ENCODE measurements at places on chromosomes 7 and 10.
A peak's percentile ranks its signal among the peaks of the same experiment; 100 is the strongest.

- DNase-seq = peak; percentile 93
Measured at GRCh38 chr10:91617072-91617609, 15.7 kb downstream of the PPP1R3C start.

DNA sequence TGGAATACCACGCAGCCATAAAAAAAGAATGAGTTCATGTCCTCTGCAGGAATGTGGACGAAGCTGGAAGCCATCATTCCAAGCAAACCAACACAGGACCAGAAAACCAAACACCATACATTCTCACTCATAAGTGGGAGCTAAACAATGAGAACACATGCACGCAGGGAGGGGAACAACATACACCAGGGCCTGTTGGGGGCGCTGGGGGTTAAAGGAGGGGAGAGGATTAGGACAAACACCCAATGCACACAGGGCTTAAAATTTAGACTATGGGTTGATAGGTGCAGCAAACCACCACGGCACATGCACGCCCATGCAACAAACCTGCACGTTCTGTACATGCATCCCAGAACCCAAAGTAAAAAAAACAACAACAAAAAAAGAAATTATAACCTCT, 23.3 kb downstream of the RNF133 start:
- no peak for DNase-seq

DNA sequence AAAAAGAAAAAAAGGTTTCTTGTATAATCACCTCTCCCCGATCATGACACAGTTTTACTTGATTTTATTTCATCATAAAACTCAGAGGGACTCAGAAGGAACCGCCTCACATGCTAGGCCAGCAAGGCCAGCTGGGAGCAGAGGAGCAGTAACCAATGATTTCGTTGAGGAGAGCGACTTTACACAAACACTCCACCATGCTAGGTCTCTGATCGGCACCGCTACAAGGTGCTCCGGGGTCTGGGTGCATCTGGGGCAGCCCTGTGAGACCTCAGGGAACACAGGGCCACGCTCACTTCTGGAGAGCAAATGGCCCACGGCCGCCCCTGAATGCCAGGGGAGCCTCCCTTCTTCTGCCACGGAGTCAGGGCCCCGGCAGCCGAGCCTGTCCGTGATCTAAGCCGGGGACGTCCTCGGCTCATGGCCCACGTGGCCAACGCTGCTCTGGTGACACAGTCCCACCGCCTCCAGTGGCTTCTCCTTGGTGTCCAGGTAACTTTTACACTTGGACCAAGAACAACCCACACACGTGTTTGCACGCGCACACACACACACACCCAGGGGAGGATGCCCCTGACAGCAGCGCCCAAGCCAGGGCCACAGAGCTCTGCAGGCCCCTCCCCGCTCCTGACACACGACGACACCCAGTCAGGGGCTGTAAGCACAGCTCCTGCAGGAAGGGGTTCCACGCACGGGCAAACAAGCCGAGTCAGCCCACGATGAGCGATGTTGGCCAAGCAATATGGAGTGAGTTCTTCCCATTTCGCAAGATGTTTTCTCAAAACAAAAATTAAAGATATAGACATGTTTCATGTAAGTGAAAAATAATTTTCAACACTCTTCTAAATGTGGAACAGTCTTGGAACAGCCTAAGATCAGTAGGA, 332.3 kb downstream of the DNAJB6 start:
- no peak for DNase-seq

GRCh38 chr7:131312838-131313237, 14.8 kb upstream of the MKLN1 start:
- no peak for DNase-seq

DNA sequence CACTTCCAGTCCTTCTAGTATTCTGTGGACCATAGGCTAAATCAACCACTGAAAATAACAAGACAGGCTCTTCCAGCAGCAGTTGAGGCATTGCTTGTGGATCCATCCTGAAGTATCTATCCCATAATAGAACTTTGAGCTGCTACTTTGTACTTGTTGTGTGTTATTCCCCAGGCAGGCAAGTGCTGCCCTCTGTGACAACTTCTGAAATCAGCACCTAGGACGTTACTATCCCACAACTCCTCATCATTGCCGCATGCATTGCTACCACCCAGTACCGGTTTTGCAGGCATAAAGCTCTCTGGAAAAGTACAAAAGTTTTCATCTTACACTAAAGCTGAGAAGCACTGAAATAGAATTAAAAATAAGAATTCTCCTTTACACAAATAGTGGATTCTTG, 145.3 kb downstream of the HTR7 start:
- DNase-seq = no peak

- DNase-seq = no peak
Measured at GRCh38 chr10:43458227-43458626, 21.3 kb downstream of the ZNF487 start.

DNA sequence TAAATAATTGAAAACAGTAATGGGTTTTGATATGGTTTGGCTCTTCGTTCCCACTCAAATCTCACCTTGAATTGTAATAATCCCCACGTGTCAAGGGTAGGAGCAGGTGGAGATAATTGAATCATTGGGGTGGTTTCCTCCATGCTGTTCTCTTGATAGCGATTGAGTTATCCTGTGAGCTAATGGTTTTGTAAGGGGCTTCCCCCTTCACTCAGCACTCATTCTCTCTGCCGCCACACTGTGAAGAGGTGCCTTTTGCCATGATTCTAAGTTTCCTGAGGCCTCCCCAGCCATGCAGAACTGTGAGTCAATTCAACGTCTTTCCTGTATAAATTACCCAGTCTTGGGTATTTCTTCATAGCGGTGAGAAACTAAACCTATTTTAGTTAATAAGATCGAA, 551.7 kb upstream of the POT1 start:
- no peak for DNase-seq

GRCh38 chr7:4460597-4460996, 221.5 kb upstream of the FOXK1 start:
- DNase-seq = no peak

GRCh38 chr7:88071994-88072714, 138.1 kb downstream of the ADAM22 start:
- DNase-seq = no peak

DNA sequence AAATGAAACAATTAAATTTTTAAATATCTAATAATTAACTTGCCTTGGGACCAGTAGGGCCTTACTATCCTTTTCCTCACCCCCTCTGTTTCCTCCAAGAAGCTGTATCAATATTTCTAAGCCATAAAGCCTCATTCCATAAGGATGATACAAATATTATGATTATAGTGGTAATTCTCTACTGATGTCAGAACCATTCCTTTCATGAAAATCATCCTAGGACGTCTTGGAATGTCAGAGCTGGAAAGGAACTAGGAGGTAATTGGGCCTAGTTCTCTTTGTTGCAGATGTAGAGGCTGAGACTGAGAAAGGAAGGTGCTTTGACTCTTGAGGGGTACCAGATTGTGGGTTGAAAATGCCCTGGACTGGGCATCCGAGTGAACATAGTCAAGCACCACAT, 766.7 kb upstream of the GHITM start:
- DNase-seq = peak; percentile 4

GRCh38 chr7:42395607-42396006, 158.6 kb upstream of the GLI3 start:
- no peak for DNase-seq

DNA sequence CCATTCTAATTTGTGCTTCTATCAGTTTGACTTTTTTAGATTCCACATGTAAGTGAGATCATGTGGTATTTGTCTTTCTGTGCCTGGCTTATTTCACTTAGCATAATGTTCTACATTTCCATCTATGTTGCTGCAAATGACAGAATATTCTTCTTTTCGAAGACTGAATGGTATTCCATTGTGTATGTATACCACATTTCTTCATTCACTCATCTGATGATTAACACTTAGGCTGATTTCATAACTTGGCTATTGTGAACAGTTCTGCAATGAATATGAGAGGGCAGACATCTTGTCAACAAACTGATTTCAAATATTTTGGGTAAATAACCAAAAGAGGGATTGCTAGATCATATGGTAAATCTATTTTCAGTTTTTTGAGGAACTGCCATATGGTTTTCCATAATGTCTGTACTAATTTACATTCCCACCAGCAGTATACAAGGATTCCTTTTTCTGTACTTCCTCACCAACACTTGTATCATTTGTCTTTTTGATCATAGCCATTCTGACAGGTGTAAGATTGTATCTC, 52.9 kb downstream of the ZNF22 start:
- DNase-seq = no peak

DNA sequence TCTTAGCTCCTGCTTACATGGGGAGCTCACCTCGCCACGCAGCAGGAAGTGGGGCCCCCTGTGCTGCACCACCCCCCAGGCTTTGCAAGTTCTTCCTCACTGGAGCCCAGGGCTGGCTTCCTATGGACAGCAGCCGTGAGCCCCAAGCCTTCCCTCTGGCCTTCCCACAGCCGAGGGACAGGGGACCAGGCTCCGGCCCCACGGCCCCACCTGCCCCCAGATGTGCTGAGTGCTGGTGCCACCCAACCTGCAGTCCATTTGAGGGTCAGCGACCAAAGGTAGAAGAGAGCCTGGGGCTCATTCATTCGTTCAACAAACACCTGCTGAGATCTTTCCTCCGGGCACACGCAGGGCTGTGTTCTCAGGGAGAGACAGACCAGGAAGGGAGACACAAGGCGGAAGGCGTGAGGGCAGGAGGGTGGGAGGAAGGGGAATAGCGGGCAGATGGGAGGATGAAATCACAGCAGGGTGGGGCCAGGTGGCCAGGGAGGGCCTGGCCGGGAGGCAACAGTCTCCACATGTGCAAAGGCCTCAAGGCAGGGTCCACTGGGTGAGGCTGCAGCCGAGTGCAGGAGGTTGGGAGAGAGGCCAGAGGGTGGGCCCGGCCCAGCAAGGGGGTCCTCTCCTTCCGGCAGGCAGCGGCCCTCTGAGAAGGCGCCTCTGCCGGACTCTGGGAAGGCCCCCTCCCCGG, 100.1 kb downstream of the FOXL3 start:
- no peak for DNase-seq

DNA sequence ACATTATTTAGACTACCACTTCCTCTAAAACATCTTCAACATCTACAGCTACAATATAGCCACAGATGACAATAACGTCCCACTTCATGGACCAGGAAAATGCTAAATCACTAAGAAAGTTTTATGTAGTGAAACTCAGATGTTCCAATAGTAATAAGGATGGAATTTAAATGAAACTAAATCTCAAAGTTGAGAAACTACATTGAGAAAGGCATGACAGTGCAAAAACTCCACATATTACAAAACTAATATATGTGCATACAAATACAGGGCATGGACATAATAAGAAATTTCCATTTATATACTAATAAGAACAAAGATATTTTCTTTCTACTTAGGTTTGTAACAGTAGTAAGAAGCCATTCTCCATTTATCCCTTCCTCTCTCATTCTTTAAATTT, 31.1 kb downstream of the POT1 start:
- no peak for DNase-seq

- peak; percentile 29 for DNase-seq
Measured at GRCh38 chr7:99740573-99741440, 5.8 kb upstream of the CYP3A7 start.

DNA sequence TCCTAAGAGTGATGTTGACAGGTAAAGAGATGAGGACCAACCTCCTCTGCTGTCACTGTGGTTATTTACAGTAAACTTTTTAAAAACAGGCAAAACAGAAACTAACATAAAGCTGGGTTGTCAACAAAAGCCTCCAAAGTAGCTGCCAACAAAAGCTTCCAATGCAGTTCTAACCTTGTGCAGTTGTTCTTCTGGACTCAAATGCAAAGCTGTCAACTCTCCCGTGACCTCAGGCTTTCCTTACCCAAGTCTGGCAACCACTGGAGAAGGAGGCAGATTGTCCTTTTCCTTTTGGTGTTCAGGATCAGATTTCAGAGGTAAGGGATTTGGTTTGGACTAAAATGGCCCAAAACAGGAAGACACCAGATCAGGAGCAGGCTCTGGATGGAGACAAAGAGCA, 63.1 kb downstream of the DLG5 start:
- DNase-seq = peak; percentile 19

GRCh38 chr7:75771224-75771623, 787 bp downstream of the CCL26 start:
- DNase-seq = peak; percentile 52

DNA sequence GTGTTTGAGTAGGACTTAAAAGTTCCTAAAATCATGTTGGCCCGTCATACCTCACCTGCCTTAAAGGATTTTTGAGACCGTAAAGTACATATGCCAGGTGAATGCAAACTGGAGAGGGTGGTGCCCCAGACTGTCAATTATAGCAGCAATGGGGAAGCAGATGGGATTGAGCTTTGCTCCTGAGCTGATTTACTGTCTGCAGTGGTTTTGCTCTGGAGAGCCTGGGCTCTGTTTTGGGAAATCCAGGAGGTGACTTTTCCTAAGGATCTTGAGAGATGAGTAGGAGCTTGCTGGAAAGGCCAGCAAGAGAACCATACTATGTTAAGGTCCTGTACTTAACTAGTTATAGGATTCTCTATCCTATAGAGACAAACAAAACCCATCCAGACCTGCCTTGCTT, 43.0 kb downstream of the COL13A1 start:
- no peak for DNase-seq

- DNase-seq = peak; percentile 74
Measured at GRCh38 chr10:50807851-50808776, 68.4 kb downstream of the ASAH2B start.

DNA sequence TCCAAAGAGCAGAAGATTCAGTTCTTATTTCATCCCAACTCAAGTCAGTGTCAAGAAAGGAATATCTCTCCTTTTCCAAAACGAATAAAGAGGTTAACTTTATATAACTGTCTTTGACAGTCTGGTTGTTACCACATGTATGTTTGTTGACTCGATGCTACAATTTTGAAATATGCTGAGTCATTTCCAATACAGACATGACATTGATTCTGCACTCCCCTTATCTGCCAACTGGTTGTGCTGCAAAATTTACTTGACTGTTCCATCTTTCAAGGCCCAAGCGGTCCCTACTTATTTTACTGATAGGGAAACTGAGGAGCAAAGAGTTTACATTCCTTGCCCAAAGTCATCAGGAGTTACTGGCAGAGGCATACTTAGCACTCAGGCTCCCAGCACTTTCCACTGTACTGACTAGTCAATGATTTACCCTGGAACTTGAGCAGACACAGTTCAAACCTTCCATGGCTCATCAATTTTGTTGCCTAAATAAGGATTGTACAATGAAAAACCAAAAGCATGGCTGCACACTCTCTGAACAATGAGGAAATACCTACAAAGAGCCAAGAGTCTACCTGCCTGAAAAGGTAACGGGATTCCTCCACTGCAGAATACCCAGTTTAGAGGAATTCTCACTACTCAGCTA, 52.8 kb downstream of the ABLIM1 start:
- peak; percentile 4 for DNase-seq

DNA sequence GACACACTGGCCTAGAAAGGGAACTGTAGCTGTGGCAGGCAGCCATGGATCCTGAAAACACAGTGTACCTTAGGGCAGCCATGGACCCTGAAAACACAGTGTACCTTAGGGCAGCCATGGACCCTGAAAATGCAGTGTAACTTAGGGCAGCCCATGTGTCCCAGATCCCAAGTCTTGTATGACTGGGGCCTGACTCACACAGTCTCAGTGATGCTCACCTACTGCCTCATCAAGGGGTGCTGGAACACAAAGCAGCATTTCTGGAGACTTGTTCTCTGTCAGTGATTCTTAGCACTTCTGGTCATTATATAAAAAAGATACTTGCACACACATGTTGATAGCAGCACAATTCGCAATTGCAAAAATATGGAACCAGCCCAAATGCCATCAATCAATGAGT, 70.2 kb upstream of the LAMB4 start:
- no peak for DNase-seq
